D341Med (cell line): ENCODE measurements at places on chromosomes 12 and 14.

- DNase-seq = no peak
Measured at GRCh38 chr12:490260-490659, 30.5 kb downstream of the B4GALNT3 start.

DNA sequence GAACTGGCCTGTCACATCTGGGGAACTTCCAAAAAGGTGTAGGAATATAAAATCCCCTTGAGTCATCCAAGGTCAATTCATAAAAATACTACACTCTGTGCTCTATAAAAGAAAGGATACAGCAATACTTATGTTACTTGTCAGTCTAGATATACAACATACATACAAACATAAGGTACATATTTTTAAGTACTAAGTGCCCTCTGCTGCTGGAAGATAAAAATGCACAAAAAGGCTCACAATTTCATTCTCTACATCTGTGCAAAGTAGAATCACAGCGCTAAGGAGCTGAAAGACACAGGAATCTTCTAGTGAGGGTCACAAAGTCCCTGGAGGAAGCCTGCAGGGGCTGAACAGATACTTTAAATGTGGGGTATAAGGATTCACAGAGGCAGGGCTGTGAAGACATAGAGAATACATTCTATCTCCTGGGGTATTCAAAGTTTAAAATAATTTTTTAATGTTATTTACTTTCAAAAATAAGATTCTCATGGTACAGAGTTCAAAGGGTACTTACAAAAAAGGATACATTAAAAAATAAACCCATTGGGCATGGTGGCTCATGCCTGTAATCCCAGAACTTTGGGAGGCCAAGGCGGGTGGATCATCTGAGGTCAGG is 10.2 kb upstream of the GOLGA5 start:
- DNase-seq = peak; percentile 53

DNA sequence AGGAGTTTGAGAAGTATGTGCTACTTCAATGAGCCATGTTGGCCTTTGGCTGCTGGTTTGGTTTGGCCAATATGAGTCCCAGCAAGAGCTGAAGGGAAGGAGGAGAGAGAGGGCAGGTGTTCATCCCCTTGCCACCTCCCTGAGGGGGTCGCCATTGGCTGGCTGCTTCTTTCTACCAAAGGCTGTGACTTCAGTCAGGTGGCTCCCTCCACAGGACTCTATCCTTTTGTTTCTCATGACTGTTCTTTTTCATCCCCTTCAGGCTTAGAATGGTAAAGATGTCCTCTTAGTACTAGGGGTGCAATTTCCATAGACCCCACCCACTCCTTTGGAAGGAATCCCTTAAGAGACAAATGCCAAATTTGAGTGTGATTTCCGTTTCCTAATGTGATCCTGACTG is 31.2 kb upstream of the OTOGL start:
- no peak for DNase-seq

GRCh38 chr14:51396222-51396815 is 156.3 kb downstream of the TMX1 start:
- DNase-seq = peak; percentile 51

DNA sequence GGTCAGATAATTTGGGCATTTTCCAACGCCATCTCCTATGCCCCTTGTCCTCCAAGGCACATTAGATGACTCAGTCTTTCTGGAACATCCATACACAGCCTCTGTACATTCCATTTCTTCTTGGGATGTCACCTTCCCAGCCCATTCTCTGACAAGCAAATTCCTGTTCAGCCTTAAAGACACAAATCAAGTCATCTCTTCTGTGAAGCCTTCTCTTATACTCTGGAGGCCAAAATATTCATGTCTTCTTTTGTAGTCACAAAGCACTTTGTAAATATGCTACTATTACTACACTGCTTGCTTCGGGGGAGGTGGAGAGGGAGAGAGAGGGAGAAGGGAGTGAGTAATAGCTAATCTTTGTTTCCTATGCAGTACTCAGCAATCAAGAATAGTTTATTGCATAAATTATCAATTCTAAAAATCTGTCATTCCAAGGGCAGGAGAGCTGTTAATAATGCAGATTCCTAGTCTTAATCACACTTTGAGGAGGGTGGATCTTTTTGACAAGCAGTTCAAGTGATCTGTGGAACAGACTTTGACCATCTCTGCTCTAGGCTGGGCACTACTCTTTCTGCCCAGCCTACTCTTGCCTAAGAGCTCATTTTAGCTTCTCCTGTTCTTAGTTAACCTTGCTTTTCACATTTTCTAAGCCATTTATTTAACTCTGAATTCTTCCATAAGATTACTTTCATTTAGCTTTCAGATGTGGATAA is 27.9 kb downstream of the KCNMB4 start:
- no peak for DNase-seq

- DNase-seq = no peak
Measured at GRCh38 chr12:66571361-66571915, 107.4 kb downstream of the GRIP1 start.

- DNase-seq = no peak
Measured at GRCh38 chr14:68622856-68623255, 170.0 kb downstream of the ZFP36L1 start.

GRCh38 chr14:70170976-70171375 is 17.8 kb downstream of the SLC8A3 start:
- DNase-seq = no peak

DNA sequence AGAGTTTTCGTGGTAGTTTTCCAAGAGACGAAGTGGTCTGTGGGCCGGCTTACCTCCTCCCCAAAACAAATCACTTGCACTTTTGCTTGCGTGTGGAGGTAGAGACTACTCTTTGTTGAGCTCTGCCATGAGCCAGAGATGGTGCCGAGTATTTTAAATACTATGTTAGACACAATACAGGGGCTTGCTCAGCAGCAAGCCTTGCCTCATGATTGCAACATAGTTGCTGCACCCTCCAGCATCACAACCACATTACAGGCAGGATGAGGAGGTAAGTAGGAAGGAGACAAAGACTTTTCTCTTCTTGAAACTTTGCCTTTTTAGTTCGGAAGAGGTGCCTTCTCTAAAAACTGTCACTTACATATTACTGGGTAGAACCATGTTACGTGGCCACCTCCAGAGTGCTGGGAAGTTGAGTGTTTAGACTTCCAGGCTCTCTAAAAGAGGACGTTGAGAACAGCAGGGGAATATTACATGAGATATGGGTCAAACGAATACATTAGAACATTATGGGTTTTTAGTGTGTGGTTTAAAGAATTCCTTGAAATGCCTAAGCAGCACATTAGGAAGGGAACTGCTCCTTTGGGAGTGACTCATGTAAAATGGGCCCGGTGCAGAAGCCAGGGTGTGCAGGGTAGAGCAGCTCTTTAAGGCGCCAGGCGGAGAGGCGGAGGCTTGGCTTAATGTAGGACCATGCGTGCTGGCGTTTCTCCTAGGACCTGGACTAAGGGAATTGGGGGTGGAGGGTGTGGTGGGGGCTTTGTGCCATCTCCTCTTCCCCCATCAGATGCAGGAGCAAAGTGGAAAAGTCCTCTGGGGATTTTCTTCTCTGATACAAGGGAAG is 110.6 kb upstream of the PRMT8 start:
- DNase-seq = no peak

GRCh38 chr12:3046441-3047200 is 30.6 kb upstream of the TSPAN9 start:
- DNase-seq = no peak

GRCh38 chr12:38427442-38427841 is 110.9 kb downstream of the ALG10B start:
- DNase-seq = no peak

DNA sequence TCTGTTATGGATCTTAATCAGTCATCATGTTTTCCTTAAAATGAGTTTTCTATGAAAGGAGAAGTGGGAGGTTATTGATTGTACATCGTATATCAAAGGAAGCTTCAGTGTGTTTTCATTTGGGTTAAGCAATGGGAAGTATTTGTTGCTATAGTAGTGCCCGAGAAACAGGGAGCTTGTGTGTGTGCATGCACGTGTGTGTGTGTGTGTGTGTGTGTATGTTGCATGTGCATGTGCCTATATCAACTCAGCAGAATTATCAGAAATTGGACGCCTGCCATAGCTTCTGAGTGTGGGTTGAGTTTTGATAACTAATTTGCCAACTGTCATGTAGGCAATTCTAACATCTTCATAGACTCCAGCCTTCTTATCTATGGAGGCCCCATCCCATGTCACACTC is 246.1 kb upstream of the CRY1 start:
- no peak for DNase-seq

DNA sequence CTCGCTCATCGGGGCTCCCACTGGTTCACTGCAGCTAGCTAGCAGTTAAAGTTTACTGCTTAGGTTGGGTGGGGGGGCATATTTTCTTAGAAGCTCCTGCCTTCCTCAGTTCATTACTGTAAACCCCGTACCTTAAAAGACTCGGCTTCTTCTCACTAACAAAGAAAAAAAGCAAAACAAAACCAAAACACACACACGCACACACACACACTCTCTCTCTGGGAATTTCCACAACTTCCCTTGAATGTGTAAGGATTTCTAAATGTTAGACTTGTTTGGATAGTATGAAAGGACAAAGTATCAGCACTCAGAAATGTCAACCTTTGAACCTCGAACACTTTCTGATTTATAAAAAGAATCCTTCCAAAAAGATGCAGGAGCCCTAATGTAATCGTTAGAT is 927 bp downstream of the PTHLH start:
- no peak for DNase-seq

- DNase-seq = no peak
Measured at GRCh38 chr14:59816941-59817340, 53.6 kb downstream of the RTN1 start.

GRCh38 chr12:67891596-67891995 is 97.7 kb upstream of the IFNG-AS1 start:
- no peak for DNase-seq

DNA sequence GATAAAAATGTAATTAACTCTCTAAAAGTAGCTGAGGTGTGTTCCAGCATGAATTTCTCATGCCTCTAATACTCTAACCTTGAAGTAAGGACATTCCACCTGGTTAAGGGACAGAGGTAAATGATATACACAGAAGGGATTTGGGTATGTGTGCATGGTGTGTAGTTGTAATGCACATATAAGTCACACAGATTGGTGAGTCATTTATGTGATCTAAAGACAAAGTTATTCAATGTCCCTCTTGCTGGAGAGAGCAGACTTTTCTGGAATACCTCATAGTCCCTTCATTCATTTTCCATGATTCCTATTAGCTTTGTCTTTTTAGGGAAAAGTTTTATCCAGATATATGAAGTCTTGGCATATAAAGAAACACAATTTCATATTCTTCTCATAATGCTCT is 234.9 kb downstream of the SNAPC1 start:
- no peak for DNase-seq

DNA sequence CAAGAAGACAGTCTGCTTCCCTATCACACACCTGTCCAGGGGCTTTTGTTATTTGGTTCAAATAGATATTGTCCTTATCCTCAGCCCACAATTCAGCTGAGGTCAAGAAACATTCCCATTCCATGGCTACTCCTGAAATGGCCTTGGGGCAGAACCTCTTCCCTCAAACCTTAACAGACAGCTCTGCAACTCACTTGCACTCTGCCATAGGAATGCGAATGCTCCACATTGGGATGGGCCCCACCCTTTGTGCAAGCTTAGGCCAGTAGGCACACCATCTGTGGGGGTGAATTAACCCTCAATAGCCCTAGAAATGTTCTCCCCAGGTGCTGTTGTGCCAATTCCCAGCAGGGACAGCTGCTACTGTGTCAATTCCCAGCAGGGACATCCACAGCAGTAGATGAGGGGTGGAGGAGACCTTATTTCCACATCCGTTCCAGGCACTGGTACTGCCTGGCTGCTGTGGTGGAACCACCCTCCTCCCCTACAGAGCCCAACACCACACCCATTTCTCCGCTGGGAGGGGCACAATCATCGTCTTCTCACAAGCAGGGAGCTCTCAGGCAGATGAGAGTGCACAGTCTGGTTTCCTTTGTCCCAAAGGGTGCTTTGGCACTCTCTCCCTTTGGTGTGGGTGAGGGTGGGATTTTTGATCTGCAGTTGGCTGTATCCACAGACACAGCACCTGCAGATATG is 42.3 kb upstream of the GLIPR1 start:
- no peak for DNase-seq

GRCh38 chr12:16763901-16764300 is 157.9 kb upstream of the LMO3 start:
- DNase-seq = no peak

DNA sequence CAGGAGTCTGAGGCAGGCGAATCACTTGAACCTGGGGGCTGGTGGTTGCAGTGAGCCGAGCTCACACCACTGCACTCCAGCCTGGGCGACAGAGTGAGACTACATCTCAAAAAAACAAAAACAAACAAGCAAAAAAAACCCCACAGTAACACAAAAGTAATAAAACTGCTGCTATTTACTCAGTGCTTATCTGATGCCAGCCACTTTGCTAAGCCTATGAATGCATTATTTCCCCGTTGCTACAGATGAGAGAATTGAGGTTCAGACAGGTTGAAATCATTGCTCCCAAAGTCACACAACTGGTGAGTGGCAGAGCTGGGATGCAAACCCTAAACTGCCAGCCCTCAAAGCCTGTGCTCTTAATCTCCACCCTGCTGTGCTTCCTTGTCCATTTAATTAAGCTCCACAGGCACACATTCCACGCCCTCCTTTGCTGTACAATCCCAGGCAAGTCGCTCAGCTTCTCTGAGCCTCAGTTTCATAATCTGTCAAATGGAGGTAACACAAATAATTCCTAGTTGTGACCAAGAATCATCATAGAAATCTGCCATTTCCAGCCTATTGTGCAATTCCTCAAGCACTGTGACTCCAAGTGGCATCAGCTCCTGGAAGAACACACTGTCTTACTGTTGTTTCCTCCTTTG is 5.7 kb upstream of the OAS3 start:
- no peak for DNase-seq

DNA sequence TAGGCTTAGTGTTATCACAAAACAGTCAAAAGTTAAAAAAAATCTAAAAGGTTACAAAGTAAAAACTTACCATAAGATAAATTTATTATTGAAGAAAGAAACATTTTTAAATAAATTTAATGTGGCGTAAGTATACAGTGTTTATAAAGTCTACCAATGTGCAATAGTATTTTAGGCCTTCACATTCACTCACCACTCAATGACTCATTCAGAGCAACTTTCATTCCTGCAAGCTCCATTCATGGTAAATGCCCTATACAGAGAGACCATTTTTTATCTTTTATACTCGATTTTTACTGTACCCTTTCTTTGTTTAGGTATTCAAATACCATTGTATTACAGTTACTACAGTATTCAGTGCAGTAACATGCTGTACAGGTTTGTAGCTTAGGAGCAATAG is 124.5 kb downstream of the ANO4 start:
- no peak for DNase-seq

- no peak for DNase-seq
Measured at GRCh38 chr14:92970271-92970670, 47.3 kb downstream of the CHGA start.

GRCh38 chr12:25687226-25687625 is 134.1 kb upstream of the LMNTD1 start:
- no peak for DNase-seq

- DNase-seq = peak; percentile 81
Measured at GRCh38 chr12:8045952-8046944, 13.7 kb downstream of the FOXJ2 start.

DNA sequence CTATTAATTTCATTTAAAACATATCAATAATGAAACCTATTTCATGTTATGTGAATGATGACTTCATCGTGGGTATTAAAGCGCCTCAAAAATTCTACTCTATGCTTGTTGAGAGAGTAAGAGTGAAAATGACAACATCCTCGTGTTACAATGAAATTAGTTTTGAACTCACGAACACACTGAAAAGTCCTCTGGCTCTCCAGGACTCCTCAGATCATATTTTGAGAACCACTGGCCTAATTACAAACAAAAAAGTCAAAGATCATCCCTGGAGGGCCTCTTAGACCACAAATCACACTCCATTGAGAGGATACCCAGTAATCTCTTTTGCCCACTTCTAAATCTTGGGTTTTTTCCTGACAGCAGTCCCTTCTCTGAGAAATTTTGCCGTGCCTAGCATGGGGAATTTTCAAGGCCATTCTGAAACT is 19.1 kb downstream of the DAAM1 start:
- DNase-seq = no peak
